ENCODE measurements at places on chromosomes 4 and X.

GRCh38 chrX:85808217-85808616 is 239.1 kb downstream of the CHM start:
- DNase-seq = no peak

- no peak for DNase-seq
These were observed 37.8 kb downstream of the PCDH10 start for GRCh38 chr4:133186845-133187244.

GRCh38 chr4:95546221-95546620 is 2.6 kb downstream of the UNC5C start:
- DNase-seq = no peak

- DNase-seq = no peak
These were observed 60.6 kb upstream of the SLC39A8 start for GRCh38 chr4:102405821-102406401.

DNA sequence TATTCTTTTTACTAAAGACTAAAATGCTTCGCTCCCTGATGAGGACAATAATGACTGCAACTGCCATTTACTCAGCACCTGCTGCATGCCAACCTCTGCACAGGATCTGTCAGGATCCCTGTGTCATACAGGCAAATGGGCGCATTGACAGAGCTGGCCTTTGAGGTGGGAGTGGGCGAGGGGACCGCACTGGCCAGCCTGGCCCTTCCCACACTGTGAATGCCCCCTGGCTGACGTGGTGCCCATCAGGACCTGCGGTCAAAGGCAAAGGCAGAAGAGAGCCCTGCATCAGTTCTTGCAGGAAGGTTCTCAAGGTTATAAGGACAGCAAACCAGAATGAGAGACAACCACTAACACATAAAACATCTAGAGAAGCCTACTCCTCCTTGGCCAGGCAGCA is 67.9 kb downstream of the HAUS3 start:
- DNase-seq = no peak

GRCh38 chrX:18537524-18537923 is 112.1 kb downstream of the CDKL5 start:
- DNase-seq = no peak

- DNase-seq = no peak
These were observed 53.2 kb downstream of the MTM1 start for GRCh38 chrX:150621652-150622051.

DNA sequence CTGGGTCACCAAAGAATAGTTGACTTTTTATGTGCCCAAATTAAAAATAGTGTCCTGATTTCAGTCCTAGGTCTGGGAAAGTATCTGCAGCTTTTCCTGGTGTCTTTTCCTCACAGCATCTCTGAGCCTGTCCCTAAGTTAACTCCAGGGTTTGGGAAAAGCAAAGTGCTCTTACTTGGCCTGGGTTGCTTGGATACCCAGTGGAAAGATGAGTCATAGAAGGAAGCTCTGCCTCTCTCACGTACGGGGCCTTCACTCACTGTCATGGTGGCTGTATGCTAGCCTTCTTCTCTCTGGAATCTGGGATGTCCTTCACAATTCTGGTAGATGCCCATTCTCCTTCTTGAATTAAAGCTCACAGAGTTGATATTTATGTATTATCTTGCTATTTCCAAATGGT is 607.3 kb downstream of the ANKRD50 start:
- no peak for DNase-seq

DNA sequence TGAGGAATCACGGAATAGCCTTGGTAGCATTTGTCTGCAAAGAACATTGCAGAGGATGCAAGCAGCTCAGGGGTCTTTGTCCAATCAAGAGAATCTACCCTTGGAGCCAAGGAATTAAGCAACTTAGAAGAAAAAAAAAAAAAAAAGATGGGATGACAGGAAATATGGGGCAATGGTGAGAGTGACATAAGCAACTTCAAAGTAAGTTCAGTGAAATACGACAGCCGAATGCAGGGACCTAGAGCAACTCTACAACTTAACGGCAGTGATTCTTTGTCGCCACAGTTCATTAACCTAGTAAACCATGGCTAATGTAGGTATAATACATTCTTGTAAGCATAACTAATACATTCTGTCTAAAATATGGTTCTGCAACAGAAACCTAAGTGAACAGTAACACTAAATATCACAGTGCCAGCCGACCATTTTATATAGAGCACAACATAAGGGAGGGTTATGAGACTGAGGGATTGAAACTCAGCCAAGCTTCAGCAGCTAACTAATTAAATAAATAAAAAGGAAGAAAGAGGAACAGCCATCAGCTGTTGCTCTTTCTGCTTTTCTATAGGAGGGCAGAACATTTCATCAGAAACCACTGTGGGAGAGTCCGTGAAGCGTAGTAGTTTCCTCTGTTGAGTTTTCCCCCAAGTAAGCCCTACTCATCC is 74.7 kb downstream of the PPARGC1A start:
- DNase-seq = no peak

DNA sequence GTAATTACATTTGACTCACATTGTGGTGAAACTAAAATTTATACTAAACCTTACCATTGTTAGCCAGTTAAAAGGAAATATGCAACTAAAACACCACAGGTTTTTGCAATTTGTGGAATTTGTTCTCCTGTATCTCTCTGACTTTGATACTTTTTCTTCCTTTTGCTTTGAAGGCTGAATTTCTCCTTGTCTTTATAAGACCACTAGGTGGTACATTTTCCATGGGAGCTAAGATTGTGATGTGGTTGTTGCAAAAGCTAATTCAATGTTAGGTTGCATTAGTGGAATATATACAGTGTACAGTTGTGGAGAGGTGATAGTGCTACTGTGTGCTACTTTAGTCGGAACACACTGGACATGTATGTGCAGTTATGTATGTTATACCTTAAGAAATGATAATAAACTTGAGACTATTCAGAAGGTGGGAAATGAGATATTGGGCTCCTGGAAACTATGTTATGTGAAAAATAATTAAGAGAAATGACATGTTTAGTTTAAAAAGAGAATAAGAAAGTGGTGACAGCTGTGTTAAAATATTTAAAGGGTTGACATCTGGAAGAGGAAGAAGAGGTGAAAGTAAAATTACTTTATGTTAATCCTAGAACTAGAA is 70.3 kb downstream of the ARL9 start:
- DNase-seq = peak; percentile 35

DNA sequence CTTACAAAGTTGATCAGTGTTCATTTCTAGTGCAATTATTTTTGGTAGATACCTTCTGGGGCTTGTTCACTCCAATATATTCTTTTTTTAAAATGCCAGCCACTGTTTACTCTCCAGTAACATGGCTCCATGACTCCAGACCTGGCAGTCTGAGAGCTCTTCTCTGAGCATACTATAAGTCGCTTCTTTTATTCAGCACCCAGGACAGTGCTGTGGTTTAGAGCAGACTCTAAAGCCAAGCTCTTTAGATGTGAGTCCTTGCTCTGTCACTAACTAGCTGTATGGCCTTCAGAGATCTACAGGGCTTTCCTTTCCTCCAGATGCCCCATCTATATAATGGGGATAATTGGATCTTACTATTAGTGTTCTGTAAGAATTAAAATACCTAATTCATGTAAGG is 200.2 kb upstream of the FAM241A start:
- no peak for DNase-seq

GRCh38 chrX:63869506-63869905 is 84.5 kb upstream of the ARHGEF9 start:
- DNase-seq = no peak

Measured in ACHN (cell line).